NCI-H1048 (cell line): ENCODE measurements at places on chromosomes 7 and 10.

GRCh38 chr7:132532281-132532680 is 44.0 kb downstream of the PLXNA4 start:
- no peak for DNase-seq

DNA sequence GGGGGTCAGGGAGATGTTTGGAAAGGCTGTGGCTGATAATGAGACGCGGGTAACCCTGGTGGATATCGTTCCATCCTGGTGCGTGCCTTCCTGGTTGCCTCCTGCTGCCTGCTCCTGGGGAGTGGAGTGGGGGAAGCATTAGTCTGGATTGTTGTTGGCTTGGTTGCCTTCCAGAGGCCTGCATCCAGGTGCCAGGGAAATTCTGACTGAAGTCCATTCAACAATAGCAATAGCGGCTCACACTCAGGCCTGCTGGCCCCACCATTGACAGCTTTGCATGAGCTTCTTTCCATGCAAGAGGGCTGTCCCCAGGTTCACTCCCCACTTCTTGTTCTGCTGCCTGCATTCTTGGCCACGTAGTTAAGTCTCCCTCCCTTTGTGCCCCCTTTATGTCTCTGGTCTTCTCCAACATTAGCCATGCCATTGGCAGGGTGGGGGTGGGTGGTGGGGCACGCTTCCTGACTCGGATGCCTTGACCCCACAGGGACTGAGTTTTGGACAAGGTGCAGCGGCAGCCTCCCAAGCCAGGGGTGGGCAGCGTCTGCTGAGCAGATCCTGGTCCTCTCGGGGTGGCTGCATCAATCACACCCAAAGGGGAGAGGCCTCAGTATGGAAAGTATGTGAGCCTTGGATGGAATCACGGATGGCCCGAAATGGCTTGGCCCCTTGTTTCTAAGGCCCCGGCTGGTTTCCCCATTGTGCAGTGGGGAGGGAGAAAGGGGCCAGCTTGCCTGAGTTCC is 150.2 kb downstream of the GRK5 start:
- no peak for DNase-seq

DNA sequence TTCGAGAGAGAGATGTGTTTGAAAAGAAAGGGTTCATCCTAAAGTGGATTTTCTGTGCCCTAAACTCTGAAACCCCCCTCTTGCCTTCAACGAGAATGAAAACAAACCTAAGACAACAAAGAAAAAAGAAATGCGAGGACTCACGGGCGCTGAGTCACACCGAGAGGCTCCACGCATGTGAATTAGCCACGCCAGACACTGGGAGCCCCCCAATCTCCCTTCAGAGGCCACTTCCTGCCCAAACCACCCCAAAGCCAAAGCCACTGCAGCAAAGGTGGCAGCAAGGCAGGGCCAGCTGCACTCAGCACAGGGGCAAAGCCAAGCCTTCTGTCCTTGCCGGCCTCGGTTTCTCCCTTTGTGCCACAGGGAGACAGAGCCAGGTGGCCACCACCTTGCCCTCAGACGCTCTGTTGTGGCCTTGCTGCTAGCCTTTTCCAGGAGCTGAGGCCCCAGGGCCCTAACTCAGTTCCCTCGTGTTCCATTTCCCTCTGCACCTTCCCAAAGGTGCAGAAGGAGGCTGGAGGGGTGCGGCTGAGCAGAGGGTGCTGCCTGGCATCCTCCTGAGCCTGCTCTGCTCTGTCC is 93.3 kb downstream of the FAM53B start:
- no peak for DNase-seq

DNA sequence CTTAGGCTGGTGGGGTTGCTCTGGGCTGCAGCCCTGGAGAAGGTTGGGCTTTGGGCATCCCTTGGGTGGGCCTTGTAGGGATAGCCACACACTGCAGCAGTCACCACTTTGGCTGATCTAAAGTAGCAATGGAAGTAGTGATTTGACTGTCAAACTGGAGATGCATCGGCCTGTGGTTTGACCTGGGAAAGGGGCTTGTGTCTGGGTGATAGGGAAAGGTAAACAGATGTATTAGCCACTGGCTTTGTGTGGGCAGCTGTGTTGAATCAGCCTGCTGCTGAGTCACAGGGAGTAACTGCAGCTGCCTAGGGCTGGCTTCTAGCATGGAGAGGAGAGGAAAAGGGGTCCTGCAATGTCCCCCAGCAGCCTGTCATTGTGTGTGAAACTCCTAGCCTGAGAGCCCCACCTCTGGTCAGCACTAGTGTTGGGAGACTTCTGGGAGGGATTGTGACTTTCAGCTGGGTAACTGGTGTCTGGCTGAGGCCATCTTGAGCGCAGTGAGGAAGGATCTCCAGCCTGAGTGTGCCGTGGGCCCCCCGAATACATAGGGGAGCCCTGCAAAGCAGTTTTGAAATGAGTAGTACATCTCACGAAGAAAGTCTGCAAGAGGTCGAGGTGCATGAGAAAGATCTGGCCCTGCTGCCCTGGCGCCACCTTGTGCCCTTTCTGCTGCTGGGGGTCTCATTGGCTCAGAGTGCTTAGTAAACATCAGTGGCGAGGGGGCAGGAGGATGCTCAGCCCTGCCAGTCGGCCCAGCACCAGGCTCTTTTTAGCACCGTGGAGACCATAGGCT is 117.3 kb downstream of the FANK1 start:
- no peak for DNase-seq

DNA sequence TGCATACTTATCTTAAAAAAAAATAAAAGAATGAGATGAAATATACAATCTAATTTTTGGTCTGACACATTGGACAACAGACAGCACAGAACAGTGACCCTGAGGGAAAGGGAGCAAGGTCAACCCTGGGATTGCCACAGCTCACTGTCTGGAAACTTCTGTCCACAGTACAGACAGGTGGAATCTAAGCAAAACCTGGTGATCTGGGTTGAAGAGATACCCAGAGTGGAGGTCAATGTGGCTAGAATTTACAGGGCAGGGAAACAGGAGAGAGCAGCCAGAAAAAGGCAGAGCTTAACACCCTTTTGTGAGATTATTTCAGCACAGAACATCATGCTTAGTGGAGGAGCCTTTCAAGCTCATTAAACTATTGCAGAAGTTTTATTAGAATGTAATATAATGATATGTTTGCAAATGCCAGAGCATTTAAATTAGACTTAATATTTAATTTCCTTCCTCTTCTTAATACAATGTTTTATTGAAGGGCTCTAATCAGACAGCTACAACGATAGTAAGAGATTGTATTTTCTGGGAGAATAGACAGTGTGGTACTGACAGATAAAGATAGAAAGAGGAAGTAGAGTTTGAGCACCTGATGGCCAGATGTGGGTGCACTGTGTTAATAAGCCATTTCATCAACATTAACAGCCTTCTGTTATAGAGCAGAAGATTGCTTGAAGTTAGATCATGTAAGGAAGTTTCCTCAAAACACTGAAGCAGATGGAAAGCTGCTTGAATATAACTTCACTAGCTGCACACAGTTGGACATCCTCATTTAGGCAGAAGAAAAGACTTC is 309.4 kb downstream of the HGF start:
- DNase-seq, result no peak

- no peak for DNase-seq
Observed at GRCh38 chr7:14381936-14382335, 392.5 kb upstream of the ETV1 start.

GRCh38 chr7:46972205-46972604 is 609.7 kb downstream of the TNS3 start:
- no peak for DNase-seq

GRCh38 chr10:126634347-126634746 is 36.1 kb downstream of the C10orf90 start:
- no peak for DNase-seq

DNA sequence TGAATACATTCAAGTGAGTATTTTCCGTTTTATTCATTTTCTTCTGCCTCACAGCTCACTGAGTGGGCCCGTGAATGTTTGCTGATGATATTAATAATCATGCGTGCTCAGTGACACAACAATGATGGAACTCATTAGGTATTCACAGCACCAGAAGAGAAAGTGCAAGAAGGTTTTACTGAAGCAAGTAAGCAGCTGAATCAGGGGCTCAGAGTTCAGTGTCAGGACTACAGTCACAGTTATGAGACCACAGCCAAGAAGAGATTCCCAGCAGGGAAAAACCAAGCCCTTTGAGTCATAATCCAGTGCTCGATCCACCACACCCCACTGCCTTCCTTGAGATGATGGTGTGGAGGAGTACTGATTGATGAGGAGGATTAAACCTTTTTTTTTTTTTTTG is 247.4 kb downstream of the KIAA1217 start:
- DNase-seq, result no peak

- no peak for DNase-seq
Observed at GRCh38 chr7:85290269-85290668, 103.4 kb upstream of the SEMA3D start.
